Activated T-helper 1 cell treated with Interleukin-2 at 50 U/mL for 16 hours (primary cell): ENCODE measurements at places on chromosomes 13 and 19.

- no peak for DNase-seq
These were observed 12.7 kb downstream of the KLHL26 start for GRCh38 chr19:18649371-18650020.

GRCh38 chr13:47418206-47418920, 521.5 kb upstream of the HTR2A start:
- no peak for DNase-seq

DNA sequence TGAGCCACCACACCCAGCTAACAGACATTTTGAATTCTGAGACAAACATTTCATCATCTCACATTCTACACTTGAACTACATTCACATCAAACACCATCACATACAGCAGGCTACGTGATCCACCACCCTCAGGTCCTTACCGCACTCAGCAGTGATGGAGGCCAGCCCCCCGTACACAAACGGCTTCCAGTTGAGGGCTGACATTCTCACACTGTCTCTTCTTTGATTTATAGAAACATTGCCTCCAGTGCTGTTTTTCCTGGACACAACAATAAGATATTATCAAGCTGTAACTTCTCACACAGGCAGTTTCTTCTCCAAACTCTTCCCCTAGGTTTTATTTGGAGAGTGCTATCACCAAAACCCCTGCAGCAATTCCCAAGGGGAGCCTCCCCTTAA, 7.0 kb downstream of the SLC25A30 start:
- no peak for DNase-seq

- DNase-seq, result no peak
These were observed 9.3 kb downstream of the ALOX5AP start for GRCh38 chr13:30744681-30745077.
